ENCODE measurements at places on chromosomes 4 and X.

DNA sequence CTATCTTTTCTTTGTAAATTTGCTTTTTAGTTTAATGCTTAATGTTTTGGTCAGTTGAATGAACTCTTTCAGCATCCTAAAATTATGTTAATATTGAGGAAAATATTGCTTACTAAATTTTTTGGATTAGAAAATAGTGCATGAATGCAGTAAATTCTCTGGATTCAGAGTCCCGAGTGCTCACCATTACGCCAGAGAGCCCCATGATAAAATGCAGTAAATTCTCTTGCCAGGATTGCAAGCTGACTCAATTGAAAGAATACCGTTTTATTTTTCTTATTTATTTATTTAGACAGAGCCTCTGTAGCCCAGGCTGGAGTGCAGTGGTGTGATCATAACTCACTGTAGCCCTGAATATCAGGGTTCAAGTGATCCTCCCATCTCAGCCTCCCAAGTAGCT, 60.9 kb upstream of the ENPEP start:
- H3K27ac ChIP-seq: no peak overlapping the region
- H3K27me3 ChIP-seq: no peaks in the 10 kb centered on the region
- no peaks in the 10 kb centered on the region for H3K4me1 ChIP-seq
- H3K4me3 ChIP-seq: no peak overlapping the region
- H3K36me3 ChIP-seq: no peaks in the 10 kb centered on the region

DNA sequence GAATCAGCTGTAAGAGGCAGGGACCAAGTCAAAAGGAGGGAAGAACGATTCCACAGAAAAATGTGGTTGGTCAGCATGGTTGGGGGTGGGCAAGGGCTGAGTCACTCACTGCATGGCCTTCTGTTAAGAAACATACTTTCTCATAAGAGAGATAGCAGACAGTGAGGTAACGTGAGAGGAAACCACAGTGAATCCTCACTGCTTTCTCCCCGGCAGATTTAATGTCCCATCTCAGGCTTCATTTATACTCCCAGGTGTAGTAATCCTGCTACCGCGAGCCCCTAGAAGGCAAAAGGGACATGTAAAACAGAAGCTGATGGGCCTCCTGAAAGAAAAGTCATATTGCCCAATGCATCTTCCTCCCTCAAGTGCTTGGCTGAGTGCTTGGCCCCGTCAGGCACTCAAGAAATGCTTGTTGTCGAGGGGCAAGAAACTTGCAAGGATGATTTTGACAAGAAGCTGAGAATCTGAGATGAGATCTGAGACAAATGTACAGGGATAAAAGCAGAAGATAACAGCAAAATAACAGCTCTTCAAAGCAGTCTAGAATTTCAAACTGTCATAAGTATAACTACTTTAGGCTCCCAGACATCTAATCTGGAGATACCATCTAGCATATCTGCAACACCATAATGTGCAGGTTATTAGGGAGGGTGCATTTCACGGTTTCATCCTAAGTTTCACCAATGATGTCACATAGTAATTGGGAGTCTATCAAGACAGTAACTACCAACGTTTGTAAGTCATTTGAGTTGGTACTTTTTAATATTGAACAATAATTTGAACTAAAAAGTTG, 40.2 kb downstream of the SH3KBP1 start:
- no peaks in the 10 kb centered on the region for H3K4me1 ChIP-seq
- H3K27me3 ChIP-seq: no peaks in the 10 kb centered on the region
- no peaks in the 10 kb centered on the region for H3K36me3 ChIP-seq

GRCh38 chr4:151324752-151325110, 674 bp downstream of the SH3D19 start:
- DNase-seq: no peak
- H3K36me3 ChIP-seq: no peaks in the 10 kb centered on the region
- no peaks in the 10 kb centered on the region for H3K27me3 ChIP-seq
- H3K4me1 ChIP-seq: peaks cover 42% of the 10 kb centered on the region
- peak overlapping the region; percentile 89 for H3K27ac ChIP-seq
- peak overlapping the region; percentile 90 for H3K4me3 ChIP-seq

GRCh38 chrX:39396358-39396995, 595.2 kb downstream of the MID1IP1 start:
- no peak for DNase-seq
- no peaks in the 10 kb centered on the region for H3K4me1 ChIP-seq
- H3K27me3 ChIP-seq: no peaks in the 10 kb centered on the region
- H3K36me3 ChIP-seq: no peaks in the 10 kb centered on the region

GRCh38 chrX:110056419-110056818, 53.5 kb downstream of the TMEM164 start:
- H3K4me3 ChIP-seq: no peak overlapping the region
- no peaks in the 10 kb centered on the region for H3K27me3 ChIP-seq

- DNase-seq: no peak
- no peak overlapping the region for H3K27ac ChIP-seq
- H3K4me3 ChIP-seq: no peak overlapping the region
- H3K36me3 ChIP-seq: no peaks in the 10 kb centered on the region
- no peaks in the 10 kb centered on the region for H3K4me1 ChIP-seq
Observed at GRCh38 chr4:23268072-23268771, 575.5 kb downstream of the GBA3 start.

- DNase-seq: no peak
- H3K4me1 ChIP-seq: no peaks in the 10 kb centered on the region
- no peaks in the 10 kb centered on the region for H3K36me3 ChIP-seq
- no peak overlapping the region for H3K4me3 ChIP-seq
- H3K27me3 ChIP-seq: no peaks in the 10 kb centered on the region
- H3K27ac ChIP-seq: no peak overlapping the region
Observed at GRCh38 chr4:106985830-106986229, 50.3 kb downstream of the DKK2 start.

DNA sequence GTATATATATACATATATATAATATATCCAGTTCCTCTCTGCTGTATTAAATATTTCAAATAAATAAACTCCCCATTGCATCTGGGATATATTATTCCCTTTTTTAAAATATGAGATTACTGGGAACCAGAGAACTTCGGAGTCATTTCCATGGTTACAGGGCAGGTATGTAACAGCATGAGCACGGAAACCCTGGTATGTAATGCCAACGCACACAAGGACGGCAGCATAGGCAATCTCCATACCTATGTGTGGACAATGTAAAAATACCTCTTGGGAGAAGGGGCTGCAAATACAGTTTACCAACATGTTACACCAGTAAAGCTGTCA, 62.8 kb downstream of the NUDT10 start:
- H3K4me1 ChIP-seq: no peaks in the 10 kb centered on the region
- DNase-seq: no peak
- H3K36me3 ChIP-seq: no peaks in the 10 kb centered on the region
- no peaks in the 10 kb centered on the region for H3K27me3 ChIP-seq
- peak overlapping the region; percentile 77 for H3K4me3 ChIP-seq

DNA sequence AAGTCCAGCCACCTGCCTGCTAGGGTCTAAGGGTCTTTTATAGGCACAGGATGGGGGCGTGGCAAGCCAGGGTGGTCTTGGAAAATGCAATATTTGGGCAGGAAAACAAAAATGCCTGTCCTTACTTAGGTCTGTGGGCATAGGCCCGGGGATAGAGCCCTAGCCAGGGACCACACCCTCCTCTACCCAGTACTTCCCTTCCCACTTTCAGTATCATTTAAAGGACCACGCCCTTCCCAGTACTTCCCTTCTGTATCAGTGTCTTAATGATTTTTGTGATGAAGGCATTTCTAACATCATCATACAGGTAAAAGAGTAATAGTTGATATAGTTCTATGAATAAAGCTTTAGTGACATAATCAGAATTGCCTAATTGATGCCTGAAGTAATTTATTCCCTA, 11.4 kb downstream of the BANK1 start:
- no peaks in the 10 kb centered on the region for H3K36me3 ChIP-seq
- DNase-seq: no peak
- H3K4me3 ChIP-seq: no peak overlapping the region
- no peak overlapping the region for H3K27ac ChIP-seq
- H3K27me3 ChIP-seq: no peaks in the 10 kb centered on the region
- no peaks in the 10 kb centered on the region for H3K4me1 ChIP-seq

DNA sequence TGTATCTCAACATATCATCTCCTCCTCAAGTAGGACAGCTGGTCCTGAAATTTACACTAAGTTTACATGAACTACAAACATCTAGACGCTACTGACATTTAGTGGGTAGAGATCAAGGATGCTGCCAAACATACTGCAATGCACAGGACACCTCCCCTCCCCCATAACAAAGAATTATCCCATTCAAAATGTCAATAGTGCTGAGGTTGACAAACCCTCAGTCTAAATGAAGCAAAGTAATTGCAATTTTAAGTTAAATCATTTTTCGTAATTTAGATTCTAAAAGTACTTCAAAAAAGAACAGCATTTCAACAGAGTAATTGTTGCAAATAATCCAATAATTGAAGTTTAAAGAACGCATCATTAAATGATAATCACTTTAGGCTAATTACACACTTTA, 1.2 kb downstream of the PRMT9 start:
- peaks cover 7% of the 10 kb centered on the region for H3K4me1 ChIP-seq
- no peaks in the 10 kb centered on the region for H3K27me3 ChIP-seq
- DNase-seq: no peak
- peak overlapping the region; percentile 65 for H3K27ac ChIP-seq
- H3K4me3 ChIP-seq: peak overlapping the region; percentile 87

DNA sequence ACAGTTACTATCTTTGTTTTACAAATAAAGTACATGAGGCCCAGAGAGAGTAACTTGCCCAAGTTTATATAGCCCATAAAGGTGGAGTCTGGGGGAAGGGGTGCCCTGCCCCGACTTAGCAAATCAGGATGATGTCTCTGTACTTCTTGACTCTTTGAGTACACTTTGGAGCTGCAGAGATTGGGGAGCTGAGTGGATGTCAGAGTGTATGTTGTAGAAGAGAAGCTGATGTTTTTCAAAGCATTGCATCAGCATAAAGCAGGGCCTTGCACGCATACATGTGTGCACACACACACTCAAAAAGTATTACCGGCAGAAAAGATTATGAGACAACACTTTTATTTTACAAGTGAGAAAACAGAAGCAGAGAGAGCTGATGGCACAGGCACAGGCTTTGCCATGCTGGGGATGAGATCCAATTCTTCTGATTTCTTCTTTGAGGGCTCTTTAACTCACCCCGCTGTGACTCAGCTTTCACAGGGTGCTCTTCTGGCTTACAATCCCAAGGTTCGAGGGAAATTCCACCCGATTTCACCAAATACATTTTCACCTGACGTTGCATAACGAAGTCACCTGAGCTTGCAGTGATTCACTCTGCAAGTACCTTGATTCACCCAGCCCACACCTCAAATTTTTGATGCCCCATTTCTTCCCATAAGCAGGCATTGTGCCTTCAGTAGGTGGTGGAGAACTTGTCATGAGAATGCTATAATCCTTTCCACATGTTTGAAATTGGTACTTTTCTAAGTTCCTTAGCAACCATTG, 292.8 kb upstream of the BOD1L1 start:
- H3K4me3 ChIP-seq: no peak overlapping the region
- H3K4me1 ChIP-seq: peaks cover 2% of the 10 kb centered on the region
- H3K27me3 ChIP-seq: no peaks in the 10 kb centered on the region
- H3K36me3 ChIP-seq: no peaks in the 10 kb centered on the region

GRCh38 chr4:107363125-107363524, 327.0 kb upstream of the DKK2 start:
- H3K4me3 ChIP-seq: no peak overlapping the region
- no peak for DNase-seq
- no peaks in the 10 kb centered on the region for H3K36me3 ChIP-seq
- H3K4me1 ChIP-seq: no peaks in the 10 kb centered on the region
- H3K27ac ChIP-seq: no peak overlapping the region
- H3K27me3 ChIP-seq: no peaks in the 10 kb centered on the region

DNA sequence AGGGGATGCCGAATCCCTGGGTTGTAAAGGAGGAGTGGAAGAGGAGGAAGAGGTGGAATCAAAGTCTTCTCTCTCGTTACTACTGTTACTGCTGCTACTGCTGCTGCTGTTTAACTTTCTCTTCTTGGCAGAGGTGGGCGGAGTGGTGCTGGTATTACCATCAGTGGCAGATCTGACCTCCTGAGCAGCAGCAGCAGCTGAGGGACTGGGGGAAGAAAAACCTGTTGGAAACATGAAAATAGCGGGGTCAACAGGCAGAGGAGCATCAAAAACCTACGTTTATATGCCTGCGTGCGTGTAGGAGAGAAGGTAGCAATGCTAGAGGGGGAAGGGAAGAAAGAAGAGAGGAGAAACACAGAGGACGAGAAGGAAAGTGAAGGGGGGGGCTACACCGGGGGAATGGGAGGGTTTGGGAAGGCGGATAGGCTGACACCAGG, 339 bp downstream of the CUL4B start:
- H3K27ac ChIP-seq: peak overlapping the region; percentile 95
- peaks cover 7% of the 10 kb centered on the region for H3K4me1 ChIP-seq
- H3K4me3 ChIP-seq: peak overlapping the region; percentile 88
- DNase-seq: no peak
- H3K27me3 ChIP-seq: no peaks in the 10 kb centered on the region

DNA sequence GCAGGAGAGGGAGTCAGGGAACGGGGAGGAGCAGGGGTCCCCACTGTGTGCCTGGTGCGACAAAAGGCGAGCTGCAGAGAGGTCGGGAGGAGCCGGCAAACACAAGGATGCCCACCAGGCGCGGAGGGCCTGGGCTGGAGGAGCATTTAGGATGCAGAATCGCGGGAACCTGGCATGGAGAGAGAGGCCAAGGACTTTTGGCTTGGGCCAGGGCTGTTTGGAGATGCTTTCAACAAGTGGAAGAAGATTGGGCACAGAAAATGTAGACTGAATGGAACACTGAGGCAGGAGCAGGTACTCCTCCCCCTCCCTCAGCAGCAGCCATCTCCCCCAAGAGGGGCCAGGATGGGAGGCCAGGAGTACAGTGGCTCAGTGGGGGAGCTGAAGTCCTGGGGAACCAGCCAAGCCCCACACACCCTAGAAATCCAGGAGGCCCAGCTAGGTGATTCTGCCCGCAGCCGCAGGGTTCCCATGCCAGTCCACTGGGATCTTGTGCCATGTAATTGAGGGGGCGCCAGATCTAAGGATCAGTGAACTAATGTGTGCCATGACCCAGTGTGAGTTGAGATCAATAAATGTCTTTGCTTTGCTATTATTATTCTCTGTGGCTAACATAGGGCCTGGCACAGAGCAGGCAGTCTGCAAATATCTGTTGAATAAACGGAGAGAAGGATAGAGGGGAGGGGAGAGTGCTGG, 1.1 kb upstream of the ABLIM2 start:
- H3K36me3 ChIP-seq: no peaks in the 10 kb centered on the region
- peaks cover 47% of the 10 kb centered on the region for H3K4me1 ChIP-seq
- no peak for DNase-seq
- H3K27ac ChIP-seq: no peak overlapping the region
- H3K27me3 ChIP-seq: no peaks in the 10 kb centered on the region

- H3K4me3 ChIP-seq: no peak overlapping the region
- peaks cover 13% of the 10 kb centered on the region for H3K36me3 ChIP-seq
- H3K27me3 ChIP-seq: no peaks in the 10 kb centered on the region
- DNase-seq: no peak
- no peak overlapping the region for H3K27ac ChIP-seq
Observed at GRCh38 chr4:1945124-1945895, 63.5 kb downstream of the NELFA start.

DNA sequence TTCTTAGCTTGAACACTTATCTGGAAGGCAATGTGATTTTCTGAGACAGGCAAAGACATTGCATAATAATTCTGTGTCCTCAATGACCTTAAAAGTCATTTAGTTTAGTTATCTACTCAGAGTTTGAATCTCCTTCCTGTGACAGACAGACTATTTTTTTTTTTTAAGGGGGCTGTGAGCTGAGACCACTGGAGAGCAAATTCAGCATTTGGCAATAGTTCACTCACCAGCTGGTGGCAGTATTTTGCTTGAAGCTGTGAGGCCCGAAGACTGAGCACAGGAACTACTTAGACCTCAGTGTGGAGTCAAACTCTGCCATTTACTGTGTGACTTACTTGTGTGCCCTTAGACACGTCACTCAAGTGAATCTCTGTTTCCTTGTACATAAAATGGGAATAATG, 22.9 kb upstream of the CPE start:
- no peaks in the 10 kb centered on the region for H3K27me3 ChIP-seq
- H3K4me1 ChIP-seq: peaks cover 5% of the 10 kb centered on the region
- H3K4me3 ChIP-seq: no peak overlapping the region
